ENCODE measurements at places on chromosomes 3 and 15.

GRCh38 chr3:13346481-13347389 is 73.4 kb downstream of the NUP210 start:
- no peak for DNase-seq

DNA sequence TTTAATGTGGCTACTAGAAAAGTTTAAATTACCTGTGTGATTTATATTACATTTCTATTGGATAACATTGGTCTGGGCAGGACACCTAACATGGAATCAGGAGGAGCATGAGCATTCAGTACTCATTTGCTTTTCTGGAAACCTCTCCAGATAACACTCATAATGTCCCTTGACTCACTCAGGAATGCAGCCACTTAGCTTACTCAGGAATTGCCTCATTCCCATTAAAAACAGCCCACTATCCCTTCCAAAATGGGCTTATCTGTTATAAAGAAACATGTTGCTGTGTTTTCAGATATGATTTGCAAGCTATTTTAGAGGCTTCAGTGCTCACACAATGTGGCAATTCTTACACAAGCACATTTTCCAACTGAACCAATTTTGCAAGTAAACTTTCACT is 17.1 kb downstream of the GBE1 start:
- DNase-seq: no peak

GRCh38 chr3:126036056-126036549 is 47.8 kb downstream of the SLC41A3 start:
- DNase-seq: no peak

DNA sequence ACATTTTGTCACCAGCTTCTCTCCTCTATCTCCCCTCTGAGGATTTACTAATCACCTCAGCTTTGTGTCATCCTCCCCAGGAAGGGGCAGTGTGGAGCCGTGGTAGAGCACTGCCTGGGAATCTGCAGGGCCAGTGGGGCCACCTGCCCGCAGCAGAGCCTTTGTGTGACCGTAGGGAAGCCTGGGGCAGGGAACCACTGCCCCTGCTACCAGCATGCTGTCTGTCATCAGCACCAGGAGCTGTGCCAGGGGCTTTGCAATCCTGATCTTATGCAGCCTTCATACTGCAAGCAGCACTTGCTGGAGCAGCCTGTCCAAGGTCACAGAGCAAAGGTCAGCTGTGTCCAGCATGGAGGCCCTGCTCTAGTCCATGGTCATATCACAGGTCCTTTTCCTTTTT is 170.2 kb upstream of the IL12A start:
- DNase-seq: no peak

DNA sequence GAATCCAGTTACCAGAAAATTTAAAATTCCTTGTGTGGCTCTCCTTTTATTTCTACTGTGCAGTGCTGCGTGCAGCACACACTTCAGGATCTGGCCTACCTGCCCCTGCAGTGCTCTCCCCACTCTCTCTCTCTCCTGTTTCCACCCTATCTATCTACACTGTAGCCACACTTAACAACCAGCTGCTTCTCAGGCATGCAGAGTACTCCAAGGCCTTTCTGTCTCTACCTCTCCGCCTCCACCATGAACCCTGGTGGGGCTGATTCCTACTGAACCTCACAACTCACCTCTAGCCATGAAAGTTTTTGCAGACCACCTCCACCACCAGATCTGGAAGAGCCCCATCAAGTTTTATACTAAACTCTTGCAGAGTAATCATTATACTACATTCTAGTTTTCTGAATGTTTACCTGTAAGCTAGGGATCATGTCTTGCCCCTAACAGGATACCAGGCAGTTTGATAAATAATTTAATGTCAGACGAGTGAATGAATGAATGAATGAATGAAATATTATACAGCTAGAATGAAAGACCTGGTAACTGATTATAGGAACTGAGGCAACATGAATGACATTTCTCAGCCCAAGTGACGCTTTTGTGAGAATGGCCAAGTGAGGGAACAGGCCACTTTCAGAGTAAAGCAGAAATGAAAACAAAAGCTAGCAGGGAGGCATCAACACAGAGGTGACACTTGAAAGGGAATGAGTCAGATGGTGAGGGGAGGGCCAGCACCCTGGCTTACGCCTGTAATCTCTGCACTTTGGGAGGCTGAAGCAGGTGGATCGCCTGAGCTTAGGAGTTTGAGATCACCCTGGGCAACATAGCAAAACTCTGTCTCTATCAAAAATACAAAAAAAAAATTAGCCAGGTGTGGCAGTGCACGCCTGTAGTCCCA is 363.5 kb downstream of the FOXP1 start:
- DNase-seq: no peak

- no peak for DNase-seq
These were observed 624 bp downstream of the AKAP13 start for GRCh38 chr15:85380812-85381642.

- no peak for DNase-seq
These were observed 138.0 kb upstream of the BHLHE40 start for GRCh38 chr3:4841225-4841624.

DNA sequence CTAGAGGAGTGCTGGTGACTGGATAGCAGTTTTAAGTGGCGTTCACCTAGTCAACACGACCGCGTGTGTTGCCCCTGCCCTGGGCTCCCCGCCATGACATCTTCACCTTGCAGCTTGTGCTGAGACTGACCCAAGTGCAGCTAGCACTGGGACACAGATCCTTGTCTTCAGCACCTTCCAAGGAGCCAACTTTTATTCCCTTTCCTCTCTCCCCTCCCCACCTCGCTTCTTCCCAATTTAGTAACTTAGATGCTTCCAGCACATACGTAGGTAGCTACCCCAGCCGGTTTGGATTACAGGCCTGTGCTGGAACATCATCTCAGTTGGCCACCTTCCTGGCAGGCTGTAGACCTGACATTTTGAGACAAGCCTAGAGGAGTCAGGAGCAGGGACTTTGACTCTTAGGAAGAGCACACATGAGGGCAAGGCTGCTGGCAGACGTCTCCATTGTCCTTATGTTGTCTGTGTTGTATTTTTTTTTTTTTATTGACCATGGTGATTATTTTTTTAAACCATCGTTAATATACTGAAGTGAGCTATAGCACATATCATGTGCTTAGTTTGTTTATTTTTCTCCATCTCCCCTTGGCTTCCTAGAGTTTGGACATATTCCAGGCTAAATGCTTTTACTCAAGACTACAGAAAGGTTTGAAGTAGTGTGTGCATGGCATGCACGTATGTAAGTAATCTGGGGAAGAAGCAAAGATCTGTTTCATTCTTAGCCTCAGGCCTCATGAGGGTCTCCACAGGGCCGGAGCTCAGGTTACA is 61.1 kb downstream of the AAGAB start:
- DNase-seq: no peak

- DNase-seq: no peak
These were observed 293.3 kb upstream of the RORA start for GRCh38 chr15:61522411-61522810.

DNA sequence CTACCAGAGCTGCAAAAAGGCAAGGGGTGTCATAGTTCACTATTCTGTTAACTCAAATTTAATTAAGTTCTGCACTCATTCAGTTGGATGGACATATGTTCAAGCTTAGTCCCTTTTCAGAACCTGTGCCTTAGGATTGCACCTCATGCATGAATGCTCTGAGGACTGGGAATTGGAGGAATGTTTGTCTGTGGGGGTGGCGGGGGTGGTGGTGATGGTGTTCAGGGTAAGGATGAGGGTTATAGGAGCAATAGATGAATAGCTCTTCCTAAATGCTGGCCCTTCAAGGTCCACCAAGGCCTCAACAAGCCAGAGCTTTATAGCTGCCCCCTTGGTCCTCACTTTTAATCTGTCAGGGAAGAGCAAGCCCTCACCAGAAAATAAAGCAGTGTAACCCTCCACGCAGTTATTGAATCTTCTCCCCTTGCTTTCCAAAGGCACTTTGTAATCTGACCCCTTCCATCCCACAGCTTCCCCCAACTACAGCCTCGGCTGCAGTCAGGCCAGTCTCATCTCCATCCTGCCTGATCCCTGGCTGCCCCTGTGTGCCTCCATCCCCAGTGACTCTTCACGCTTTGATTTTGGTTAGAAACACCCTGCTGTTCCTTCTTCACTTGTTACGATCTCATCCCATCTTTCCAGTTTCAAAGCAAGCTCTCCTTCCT is 221.6 kb upstream of the LMCD1 start:
- DNase-seq: no peak

DNA sequence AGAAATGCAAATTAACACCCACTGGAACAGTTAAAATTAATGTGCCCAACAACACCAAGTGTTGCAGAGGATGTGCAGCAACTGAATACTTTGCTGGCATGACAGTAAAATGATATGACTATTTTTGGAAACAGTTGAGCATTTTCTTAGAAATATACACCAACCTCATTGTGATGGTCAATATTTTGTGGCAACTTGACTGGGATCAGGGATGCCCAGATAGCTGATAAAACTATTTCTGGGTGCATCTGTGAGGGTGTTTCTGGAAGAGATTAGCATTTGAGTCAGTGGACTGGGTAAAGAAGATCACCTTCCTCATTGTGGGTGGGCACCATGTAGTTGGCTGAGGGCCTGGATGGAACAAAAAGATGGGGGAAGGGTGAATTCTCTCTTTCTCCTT is 57.9 kb downstream of the RPLP1 start:
- DNase-seq: no peak

DNA sequence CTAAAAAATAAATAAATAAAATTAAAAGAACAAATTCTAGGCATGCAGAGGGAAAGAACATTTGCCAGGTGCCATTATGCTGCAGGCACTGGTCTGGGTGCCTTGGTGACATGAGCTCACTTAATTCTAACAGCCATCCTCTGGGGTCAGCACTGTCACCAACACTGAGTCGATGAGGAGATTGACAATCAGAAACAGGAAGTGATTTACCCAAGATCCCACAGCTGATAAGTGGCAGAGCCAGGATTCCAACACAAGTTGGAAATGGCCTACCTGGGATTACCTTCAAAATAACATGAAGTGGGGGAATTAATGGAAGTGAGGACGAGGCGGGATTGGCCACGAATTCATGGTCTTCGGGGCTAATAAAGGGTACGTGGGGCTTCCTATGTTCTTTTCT is 3.6 kb downstream of the PLIN1 start:
- DNase-seq: no peak

- DNase-seq: no peak
These were observed 196.7 kb downstream of the ISL2 start for GRCh38 chr15:76533060-76533820.

GRCh38 chr3:24686808-24687207 is 192.2 kb upstream of the THRB start:
- DNase-seq: no peak

DNA sequence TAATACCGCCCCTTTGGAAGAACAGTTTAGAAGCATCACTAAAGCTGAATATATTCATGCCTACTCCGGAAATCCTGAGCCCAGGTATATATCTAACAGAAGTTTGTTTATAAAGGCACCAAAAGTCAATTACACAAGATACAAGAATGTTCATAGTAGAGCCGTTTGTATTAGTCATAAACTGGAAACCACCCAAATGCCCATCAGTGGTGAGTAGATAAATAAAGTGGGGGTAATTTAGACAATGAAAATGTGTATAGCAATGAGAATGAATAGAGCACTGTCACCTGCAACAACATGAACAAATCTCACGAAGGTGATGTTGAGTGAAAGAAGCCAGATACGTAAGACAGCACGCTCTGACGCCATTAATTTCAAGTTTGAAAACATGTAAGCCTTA is 68.3 kb upstream of the GLCE start:
- no peak for DNase-seq

DNA sequence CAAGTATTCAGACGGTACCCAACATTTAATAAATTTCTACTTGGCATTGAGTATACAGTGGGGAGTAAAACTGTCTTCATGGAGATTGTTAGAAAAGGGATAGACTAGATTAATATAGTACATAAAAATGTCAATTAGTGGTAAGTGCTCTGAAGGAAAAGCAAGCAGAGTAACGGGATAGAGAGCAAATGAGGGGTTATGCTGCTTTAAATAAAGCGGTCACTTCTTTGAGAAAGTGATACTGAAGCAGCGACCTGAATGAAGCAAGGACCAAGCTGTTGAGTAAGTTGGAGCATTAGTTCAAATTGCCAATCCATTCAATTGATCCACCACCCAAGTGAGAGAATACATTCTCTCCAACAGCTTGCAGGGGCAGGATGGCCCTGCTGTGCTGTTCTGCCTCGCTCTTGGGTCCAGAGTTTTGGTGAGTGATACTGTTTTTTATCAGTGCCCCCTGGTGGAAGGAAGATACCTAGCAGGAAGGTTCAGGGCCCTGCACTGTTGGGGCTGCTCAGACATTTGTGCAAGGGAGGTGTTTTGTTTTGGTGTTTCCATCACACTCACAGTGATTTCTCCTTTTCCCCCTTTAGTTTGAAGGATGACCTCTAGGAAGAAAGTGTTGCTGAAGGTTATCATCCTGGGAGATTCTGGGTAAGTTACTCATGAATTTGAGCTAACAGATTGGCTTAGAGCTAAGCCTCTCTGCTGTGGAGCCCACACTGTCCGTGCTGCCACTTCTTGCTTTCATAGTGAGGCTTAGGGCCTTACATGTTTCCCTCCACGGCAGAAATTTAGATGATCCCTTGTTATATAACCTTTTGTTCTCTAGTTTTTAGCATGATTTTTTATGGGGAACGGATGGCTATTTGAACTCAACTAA is 69.0 kb downstream of the RAB7A start:
- no peak for DNase-seq

- DNase-seq: no peak
These were observed 32.2 kb upstream of the ST8SIA2 start for GRCh38 chr15:92361321-92362000.
